Neural crest cell (in vitro differentiated cells): ENCODE measurements at places on chromosomes 3 and 15. TPM values are rescaled to one million over a fixed set of nuclear protein-coding genes. Genes with fewer than 3 reads are reported as not detected.

DNA sequence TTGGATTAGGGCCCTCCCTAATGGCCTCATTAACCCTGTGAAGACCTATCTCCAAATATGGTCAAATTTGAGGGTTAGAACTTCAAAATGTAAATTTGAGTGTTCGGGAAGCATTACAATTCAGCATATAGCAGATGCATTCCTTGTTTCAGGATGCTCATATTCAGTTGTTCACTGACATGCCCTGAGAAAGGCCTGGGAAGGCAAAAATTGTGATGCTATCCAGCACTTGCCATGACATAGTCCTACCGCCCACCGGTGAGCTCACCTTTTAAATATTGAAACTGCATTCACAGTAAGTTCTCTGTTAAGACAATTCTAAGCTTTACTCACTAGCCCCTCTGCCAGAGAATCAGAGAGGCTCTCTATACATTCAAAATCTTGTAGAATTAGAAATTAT, 300.3 kb upstream of the CCDC54 start:
- H3K27ac ChIP-seq: no peak overlapping the region
- no peaks in the 10 kb centered on the region for H3K27me3 ChIP-seq
- DNase-seq: no peak
- H3K36me3 ChIP-seq: no peaks in the 10 kb centered on the region
- H3K4me1 ChIP-seq: no peaks in the 10 kb centered on the region

The CXCR6 gene
- total RNA-seq: not detected in 2 replicates

DNA sequence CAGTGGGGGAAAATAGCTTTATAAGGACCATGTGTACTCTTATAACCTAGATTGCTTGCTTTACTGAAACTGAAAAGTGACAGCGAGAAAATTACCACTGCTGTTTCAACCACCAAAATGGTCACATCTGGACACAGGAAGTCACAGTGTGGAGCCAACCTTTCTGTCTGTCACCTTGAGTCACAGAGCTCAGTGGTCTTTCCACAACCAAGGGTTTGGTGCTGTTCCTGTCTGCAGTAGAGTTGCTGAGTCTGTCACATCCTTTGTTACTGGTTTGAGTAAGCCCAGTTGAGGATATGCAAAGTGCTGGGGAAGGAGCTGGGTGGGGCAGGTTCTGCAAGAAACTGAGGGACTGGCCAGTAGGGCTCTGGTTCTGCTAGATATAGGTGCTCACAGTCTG, 139.1 kb upstream of the EIF1B start:
- peaks cover 4% of the 10 kb centered on the region for H3K4me1 ChIP-seq
- H3K4me3 ChIP-seq: no peak overlapping the region
- no peak for DNase-seq
- peak overlapping the region; percentile 43 for H3K27ac ChIP-seq

GRCh38 chr3:195595785-195596531, 12.2 kb upstream of the APOD start:
- no peak overlapping the region for H3K4me3 ChIP-seq
- H3K27ac ChIP-seq: no peak overlapping the region
- no peak for DNase-seq
- no peaks in the 10 kb centered on the region for H3K27me3 ChIP-seq
- peaks cover 4% of the 10 kb centered on the region for H3K36me3 ChIP-seq
- H3K4me1 ChIP-seq: peaks cover 5% of the 10 kb centered on the region
